ENCODE measurements at places on chromosomes 16 and 17. TPM values are rescaled to one million over a fixed set of nuclear protein-coding genes. Genes with fewer than 3 reads are reported as not detected.

ABAT gene
- total RNA-seq = 5.3 TPM

DNA sequence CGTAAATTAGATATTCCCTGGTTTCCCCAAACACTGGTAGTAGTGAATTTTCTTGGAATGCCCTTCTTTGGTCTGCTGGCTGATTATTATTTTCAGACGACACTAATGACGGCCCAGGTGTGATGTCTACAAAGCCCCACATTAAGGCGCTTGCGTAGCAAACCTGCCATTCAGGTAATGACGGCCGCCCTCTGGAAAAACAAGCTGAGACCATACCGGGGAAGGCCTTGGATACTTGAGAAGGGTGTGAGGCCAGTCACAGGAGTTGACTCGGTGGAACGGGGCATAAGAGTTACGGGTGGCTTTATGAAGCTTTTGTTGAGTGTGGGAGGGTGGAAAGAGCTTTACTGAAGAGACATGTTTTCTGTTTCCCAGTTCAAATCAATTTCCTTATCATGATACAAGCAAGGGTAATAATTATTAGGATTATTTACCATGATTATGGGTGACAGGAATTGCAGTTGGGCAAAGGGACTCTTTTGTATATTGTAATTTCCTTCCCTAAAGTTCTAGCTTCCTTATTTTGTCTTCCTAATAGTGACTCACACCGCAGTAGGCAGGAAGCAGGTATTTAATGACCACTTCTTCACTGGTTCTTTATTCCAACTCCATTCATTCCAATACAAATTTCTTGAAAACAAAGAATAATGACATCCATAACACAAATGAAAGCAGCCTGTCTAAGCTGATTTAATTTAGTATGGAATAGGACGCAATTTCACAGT is 24.8 kb downstream of the KRT23 start:
- ATAC-seq = no peak

GRCh38 chr16:70674221-70675014 is 11.4 kb downstream of the MTSS2 start:
- no peak for ATAC-seq

RBFOX1 gene
- total RNA-seq = 0.12 TPM

LPO gene
- 0.77 TPM for total RNA-seq

CCL3 gene
- not detected for total RNA-seq

- peak; percentile 54 for ATAC-seq
Measured at GRCh38 chr17:80984749-80985148, 6.9 kb upstream of the CHMP6 start.

DNA sequence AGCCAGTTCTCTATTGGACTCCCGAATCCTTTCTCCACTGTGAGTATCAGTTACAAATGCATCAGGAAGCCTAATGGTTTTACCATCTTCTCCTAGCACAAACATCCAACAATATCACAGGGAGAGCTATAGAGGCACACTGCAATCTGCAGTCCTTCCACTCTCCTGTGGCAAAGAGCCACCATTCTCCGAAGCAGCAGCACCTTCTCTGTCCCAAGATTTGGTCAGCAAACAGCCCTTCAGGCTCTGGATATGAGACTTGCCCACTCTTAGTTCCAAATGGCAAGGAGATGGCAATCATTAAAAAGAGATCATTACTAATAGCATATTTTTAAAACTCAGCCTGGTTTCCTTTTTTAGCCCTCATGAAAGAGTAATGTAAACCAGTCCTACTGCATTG is 223.4 kb downstream of the HS3ST3A1 start:
- no peak for ATAC-seq

- ATAC-seq = no peak
Measured at GRCh38 chr16:52471650-52472370, 75.1 kb downstream of the TOX3 start.

GRCh38 chr16:20887207-20887606 is 13.0 kb downstream of the DCUN1D3 start:
- no peak for ATAC-seq

DNA sequence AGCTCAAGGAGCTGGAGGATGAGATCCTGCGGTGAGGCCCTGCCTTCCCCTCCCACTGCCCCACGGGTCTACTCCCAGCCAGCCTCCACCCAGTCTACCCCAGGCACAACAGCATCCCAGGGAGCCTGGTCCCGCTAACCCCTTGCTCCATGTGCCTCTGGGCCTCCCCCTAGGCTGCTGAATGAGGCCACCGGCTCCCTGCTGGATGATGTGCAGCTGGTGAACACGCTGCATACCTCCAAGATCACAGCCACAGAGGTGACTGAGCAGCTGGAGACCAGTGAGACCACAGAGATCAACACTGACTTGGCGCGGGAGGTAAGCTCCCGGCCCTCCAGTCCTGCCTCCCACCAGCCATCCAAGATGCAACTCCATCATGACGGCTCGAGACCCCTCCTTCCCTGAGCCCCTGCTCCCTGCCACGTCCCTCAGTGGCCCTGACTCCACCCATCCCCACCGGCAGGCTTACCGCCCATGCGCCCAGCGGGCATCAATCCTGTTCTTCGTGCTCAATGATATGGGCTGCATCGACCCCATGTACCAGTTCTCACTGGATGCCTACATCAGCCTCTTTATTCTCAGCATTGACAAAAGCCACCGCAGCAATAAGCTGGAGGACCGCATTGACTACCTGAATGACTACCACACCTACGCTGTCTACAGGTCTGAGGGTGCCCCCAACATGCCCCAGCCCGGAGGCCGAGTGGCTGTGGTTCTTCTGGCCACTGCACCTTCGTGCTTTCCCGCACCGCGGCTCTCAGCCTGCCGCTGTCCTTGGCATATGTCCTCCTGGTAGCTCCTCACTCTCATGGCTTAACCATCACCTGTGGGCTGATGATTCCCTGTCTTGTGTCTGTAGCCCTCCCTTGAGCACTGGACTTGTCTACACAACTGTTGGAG is 15.0 kb upstream of the KDM6B start:
- no peak for ATAC-seq

WFDC1 gene
- total RNA-seq = 32.6 TPM

DNA sequence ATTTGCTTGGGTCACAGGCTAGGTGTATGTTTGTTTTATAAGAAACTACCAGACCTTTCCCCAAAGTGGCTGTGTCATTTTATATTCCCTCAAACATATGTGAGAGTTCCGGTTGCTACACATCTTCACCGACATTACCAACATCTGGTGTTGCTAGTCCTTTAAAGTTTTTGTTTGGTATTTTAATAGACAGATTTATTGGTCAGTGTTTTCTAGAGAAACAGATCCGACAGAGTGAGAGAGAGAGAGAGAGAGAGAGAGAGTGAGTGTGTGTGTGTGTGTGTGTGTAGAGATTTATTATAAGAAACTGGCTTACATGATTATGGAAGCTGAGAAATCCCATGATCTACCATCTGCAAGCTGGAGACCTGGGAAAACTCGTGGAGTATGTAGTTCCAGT is 31.0 kb downstream of the LDHD start:
- ATAC-seq = no peak

DNA sequence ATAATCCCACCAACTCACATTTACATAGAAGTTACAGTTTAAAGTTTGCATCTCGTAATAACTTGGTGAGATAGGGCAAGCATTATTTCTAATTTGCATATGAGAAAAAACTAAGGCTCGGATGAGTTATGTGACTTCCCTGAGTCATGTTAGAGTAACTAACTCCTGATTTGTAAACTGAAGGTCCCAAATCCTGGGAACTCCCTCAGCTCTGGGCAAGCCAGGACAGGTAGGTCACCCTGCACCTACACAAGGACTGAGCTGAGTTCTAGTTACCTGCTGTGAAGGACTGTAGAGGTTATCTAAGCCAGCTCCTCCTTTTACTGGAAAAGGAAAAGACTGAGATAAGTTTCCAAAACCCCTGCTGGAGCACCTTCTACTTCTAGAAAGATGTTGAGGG is 92.1 kb upstream of the HLF start:
- no peak for ATAC-seq

KRT36 gene
- not detected for total RNA-seq

- ATAC-seq = no peak
Measured at GRCh38 chr17:1882836-1883235, 53.0 kb downstream of the RPA1 start.

- no peak for ATAC-seq
Measured at GRCh38 chr17:55266958-55267688, 2.4 kb downstream of the HLF start.

GRCh38 chr17:66614469-66614868 is 220.4 kb upstream of the CACNG5 start:
- ATAC-seq = no peak

- ATAC-seq = no peak
Measured at GRCh38 chr17:148757-149156, 11.4 kb downstream of the SCGB1C2 start.

DNA sequence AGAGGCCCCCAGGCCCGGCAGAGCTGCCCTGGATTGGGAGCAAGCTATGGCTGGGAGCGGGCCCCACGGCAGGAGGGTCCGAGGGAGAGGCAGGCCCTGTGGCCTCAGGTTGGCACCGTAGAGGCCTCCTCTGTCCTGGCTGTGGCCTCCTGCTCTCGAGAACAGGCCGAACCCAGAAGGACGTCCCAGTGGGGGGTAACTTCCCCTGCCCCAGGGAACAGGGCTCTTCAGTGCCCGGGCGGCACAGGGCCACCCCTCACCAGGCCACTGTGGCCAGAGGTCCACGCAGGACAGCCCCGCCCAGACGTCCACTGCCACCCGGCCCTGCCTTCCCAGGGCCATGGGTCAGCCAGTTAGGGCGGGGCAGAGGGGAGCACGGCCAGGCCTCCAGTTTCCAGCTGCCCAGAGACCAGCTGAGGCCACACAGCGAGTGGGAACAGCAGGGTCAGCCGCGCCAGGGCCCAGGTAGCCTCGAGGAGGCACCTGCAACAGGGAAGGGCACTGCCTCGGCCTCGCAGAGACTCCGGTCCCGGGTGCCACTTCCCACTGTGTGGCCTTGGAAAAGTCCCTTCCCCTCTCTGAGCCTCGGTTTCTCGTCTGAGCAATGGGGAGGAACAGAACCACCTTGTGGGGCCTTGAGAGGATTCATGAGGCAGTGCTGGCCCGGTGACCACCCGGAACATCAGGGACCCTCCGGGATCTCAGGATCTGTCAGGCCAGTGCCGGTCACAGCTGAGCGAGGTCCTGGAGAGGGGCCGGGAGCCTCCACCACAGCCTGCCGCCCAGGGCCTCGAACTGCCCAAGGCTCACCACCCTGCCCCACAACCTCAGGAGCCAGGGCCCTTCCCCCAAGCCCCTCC is 32.0 kb downstream of the ZNF469 start:
- ATAC-seq = no peak

GRCh38 chr16:73753931-73754330 is 542.7 kb upstream of the PSMD7 start:
- ATAC-seq = no peak

DNA sequence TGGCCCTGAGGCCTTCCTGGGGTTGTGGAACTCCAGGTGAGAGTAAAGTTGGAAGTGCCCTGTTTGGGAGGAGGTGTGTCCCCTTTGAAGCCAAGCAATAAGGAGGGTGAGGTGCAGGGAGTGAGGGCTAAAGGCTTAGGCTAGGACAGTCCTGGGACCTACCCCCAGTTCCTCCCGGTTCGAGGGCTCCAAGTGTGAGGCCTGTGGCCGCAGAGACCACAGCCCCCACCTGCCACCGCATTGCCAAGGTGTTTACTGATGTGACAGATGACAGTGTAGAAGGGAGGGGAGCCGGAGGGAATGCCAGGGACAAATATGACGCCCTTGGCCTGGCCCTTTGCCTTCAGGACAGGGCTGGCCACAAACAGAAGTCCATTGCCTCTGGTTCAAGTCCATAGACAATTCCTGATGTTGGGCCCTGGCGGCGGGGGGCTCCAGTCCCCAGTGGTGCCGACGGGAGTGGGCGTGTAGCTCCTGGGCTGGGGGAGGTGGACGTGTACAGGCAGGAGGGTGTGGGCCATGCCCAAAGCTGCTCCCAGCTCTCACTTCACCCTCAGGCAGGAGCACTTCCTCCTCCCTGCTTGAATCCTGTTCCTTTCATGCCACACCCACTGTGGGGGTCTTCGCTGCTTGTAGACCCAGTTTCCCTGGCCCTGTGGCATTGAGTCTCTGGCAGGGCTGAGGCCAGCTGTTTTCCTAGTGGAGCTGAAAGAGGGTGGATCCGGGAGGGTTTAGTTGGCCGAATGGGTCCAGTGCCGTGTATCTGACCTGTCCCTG is 3.2 kb downstream of the ADORA2B start:
- no peak for ATAC-seq

DNA sequence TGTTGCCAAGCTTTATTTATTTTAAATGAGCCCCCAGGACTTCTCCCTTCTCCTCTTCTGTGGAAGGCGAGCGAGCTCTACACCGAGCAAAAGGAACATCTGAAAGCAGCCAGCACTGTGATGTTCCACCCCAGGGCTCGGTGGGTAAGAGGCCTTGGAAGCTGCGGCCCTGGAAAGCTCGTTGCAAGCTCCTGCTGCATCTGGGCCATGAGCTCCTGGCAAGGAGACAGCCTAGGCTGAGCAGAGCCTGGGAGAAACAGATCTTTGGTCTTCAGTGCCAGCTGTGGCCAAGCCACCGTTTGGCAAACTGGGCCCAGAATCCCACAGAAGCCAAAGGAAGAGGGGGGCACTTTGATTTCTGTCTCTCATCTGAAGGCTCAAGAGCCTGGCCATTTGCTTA is 114.1 kb downstream of the ENGASE start:
- ATAC-seq = no peak

- no peak for ATAC-seq
Measured at GRCh38 chr17:78817123-78817522, 23.5 kb downstream of the USP36 start.

HOXB1 gene
- not detected for total RNA-seq

- peak; percentile 95 for ATAC-seq
Measured at GRCh38 chr17:14300575-14301278, at the start of gene HS3ST3B1. Gene HS3ST3B1 (plus strand): TSS chr17:14301081. CDS start chr17:14301519, 438 bp downstream.

AARSD1 gene
- total RNA-seq = 39.5 TPM

HAP1 gene
- total RNA-seq = not detected
